NCI-H146 (cell line): ENCODE measurements at places on chromosomes 16 and 17.
A peak's percentile ranks its signal among the peaks of the same experiment; 100 is the strongest.

DNA sequence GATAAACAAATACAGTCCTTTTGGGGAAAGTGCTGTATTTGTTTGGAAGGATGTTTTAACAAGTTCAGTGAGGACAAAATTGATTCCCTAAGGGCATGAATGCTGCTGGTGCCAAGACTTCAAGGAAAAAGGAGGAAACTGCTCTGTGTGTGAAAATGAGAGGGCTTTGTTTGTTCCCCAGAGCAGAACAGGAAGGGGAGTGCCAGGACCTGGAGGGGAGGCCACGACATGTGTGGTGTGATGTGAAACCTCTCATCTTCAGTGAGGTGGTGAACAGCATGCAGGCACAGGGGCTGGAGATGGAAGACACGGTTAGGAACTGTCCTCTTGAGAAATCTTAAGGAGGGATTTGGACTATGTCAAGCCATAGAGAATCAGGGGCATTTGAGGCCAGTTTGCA, 46.6 kb upstream of the GRIN2A start:
- DNase-seq: no peak

- peak; percentile 51 for DNase-seq
These were observed 1541.7 kb upstream of the CDH8 start for GRCh38 chr16:63577891-63578290.

DNA sequence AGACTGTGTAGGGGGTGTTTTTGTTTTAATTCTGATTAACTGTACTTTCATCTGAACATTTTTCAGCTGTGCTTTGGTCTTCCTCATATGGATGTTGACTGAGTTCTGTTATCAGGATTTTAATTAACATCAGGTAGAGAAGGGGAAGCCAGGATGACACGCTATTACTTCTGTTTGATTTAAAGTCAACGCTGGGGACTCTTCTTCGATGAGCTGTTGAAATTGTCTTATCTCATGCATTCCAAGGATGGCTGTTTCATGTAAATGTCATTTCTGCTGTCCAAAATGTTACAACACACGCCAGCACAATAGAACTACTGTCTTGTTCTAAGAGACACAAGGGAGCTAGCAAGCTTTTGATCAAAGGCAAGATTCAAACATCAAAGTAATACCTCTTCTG, 263.3 kb upstream of the CDH5 start:
- DNase-seq: no peak

GRCh38 chr16:63596716-63597115, 1525.1 kb downstream of the CDH11 start:
- DNase-seq: no peak

GRCh38 chr17:74601944-74602572, 10.0 kb upstream of the CD300LD start:
- no peak for DNase-seq

- DNase-seq: no peak
These were observed 148.6 kb downstream of the SHISA6 start for GRCh38 chr17:11389583-11389982.

DNA sequence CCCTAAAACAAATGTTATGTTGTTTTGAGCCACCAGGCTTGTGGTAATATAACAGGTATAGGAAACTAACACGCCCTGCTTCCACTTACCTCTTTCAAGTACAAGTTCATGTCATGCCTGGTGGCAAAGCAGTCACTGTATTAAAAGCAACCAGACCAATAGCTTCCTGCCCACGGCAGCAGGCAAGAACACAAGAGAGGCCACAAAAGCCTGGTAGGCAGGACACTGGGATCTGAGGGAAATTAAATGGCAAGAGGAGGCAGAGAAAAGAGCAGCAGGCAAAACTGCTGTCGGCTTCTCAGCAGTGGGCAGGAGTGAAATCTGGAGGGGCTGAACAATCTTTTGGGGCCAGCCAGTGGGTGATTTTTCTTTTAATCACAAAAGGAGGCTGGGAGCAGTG, 2.2 kb downstream of the CYTH1 start:
- DNase-seq: no peak

- DNase-seq: peak; percentile 86
These were observed 7.1 kb upstream of the TMC5 start for GRCh38 chr16:19410435-19411171.

- DNase-seq: no peak
These were observed 6.0 kb upstream of the KCNH6 start for GRCh38 chr17:63516910-63517824.

DNA sequence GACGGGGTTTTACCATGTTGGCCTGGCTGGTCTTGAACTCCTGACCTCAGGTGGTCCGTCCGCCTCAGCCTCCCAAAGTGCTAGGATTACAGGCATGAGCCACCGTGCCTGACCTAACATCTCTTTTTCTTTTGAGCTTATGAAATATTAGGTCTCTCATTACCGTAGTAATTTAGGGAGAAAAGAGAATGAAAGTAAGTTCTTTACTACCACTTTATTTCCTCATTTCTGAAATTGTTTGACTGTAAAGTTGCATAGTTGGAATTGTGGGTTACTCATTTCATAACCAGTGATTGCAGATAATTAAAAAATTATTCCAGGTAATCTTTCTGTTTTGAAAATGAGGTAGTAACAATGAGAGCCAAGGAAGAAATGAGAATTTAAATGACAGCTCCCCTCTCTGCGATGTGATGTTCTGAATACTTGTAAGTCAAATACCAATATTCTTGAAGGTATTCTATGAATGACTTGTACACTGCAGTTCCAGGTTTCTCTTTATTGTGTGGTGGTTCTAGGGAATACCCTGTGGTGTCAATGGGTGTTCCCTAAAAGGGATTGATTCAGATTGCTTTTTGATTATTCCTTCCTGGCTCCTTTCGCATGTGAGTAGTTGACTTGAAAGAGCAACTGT, 28.3 kb downstream of the MAP2K4 start:
- no peak for DNase-seq

DNA sequence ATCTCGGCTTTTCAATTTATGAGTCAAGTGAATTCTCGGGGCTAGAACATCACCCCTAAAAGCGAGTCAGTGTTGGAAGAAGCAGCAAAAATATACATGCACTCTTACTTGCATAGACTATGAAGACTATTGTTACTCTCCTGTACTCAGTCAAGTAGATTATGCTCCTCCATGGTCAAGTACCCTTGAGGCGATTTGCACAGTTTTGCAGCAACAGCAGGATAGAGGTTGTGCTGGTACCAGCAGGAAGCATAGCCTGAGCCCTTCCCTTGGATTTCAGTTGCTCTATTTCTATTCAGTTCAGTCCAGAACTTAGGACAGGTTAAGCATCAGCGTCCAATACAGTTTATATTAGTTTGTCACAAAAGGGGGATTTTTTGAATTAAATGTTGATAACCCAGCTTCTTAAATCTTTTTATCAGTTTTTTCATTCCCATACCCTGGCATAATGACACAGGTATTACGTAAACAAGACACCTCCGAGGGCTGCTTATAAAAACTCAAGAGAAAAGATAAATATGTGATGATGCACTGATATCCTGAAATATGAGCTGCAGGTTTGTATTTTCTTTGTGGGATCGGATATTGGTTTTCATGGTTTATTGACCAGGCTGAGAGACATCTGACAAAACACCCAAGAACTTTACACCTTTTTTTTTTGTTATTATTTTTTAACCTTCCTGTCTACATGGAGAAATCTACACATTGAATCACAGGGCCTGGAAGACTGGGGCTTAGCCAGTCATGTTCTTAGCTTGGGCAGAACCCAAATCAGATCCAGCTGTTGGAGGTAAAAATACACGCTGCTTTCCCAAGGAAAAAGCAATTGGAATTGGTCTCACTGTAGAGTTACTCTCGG, 144.1 kb downstream of the PITPNC1 start:
- DNase-seq: no peak

DNA sequence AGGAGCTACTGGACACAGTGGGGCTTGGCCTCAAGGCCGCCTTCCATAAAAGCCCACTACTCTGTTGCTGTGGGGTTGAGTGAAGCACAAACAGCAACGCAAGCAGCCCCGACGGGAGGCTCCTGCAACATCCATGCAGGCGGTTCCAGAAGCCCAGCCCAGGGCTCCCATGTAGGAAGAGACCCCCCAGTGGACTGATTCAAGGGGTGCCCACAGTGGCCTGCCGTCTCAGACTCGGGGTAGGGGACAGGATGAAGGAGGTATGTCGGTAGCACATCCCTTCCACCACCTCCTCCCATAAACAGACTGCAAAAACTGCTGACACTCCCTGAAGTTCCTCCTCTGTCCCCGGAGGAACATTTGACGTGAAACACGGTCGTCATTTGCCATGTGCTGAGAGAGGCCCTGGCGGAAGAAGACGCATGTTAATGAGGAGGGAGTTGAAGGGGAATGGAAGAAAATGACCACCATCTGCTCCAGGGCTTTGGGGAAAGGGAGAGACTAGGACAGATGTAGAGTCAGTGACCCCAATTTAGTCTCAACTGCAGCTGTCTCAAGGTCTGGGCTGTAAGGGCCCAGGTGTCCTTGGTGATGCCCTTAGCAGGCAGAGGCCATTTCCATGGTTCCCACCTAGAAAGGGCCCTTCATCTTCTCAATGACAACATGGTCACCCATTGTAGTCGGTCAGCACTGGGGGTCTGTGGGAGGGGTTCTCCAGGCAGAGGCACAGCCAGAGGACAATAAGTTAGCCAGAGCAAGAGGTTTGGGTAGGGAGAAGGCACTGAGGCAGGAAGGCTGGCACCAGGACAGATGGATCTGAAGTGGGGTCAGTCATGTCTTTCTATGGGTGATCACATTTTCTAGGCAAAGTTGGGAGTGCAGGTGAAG, 200.6 kb downstream of the CPPED1 start:
- no peak for DNase-seq

DNA sequence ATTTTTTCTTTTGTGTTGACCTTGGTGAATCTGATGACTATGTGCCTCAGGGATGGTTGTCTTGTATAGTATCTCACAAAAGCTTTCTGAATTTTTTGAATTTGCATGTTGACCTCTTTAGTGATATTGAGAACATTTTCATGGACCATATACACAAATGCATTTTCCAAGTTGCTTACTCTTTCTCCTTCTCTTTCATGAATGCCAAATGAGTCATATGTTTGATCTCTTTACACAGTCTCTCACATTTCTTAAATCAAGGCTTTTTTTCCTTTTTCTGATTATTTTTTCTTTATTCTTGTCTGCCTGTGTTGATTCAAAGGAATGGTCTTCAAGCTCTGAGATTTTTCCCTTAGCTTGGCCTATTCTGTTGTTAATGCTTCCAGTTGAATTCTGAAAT, 46.6 kb upstream of the KCNJ16 start:
- no peak for DNase-seq

- no peak for DNase-seq
These were observed 662 bp downstream of the PGS1 start for GRCh38 chr17:78379131-78379491.

GRCh38 chr17:32536736-32537643, 50.2 kb downstream of the CDK5R1 start:
- no peak for DNase-seq

DNA sequence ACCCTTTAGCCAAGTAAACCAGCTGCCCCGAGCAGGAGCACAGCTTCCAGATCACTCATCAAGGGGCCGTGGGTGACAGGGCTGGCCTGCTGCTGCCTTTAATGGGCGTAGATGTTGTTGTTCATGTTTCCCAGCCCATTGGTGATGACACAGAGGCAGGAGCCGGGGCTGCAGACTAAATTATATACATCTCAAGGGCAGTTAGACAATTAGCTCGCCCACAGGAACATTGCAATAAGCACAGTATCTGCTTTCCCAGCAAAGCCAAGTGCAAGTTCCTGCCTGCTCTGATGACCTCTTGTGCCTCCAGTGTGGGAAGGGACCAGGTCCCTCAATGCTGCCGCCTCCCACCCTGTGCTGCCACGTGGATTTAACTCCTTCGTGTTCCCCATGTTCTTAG, 485.8 kb downstream of the MAF start:
- no peak for DNase-seq

- no peak for DNase-seq
These were observed 39.1 kb downstream of the PSME3IP1 start for GRCh38 chr16:57146735-57147134.

DNA sequence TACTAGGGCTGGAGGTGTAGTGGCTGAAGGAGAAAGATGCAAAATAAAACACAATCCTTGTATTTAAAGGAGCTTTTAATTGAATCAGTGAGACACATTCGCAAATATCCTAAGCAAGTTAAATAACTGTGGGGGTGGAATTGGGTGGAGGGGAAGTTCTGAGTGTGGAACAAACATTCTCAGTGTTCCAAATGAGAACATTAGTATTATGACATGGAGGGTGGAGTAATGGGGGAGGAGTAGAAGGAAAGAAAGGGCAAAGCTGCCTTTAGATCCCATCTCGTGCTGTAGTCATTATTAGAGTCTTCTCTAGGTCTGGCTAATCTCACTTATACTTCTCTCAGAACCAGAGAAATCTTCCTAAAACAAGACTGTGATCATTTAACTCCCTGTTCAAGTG, 169.7 kb downstream of the ANKFN1 start:
- no peak for DNase-seq
